T1000 (cell line): ENCODE measurements at places on chromosomes 4 and X.

- DNase-seq, result no peak
Measured at GRCh38 chr4:158811704-158812103, 42.9 kb downstream of the FNIP2 start.

GRCh38 chrX:24990535-24990934 lies 25.2 kb downstream of the ARX start:
- no peak for DNase-seq

- DNase-seq, result no peak
Measured at GRCh38 chr4:83025563-83025962, 9.4 kb upstream of the COPS4 start.

DNA sequence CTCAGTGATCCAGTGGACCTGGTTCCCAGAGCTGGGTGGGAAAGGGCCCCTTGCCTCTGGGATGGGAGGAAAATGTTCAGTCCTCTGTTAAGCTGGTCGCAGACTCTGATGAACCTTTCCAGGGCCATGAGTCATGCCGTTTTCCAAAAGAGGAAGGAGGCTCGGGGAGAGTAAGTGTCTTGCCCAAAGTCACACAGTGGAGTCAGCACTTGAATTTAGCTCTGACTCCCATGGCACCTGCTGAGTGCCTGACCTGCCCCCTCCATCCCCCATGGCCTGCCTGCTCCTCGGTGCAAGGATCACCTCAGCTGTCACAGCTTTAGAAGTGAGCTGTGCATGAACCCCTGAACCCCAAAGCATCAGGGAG lies 14.0 kb upstream of the KIAA0232 start:
- no peak for DNase-seq

DNA sequence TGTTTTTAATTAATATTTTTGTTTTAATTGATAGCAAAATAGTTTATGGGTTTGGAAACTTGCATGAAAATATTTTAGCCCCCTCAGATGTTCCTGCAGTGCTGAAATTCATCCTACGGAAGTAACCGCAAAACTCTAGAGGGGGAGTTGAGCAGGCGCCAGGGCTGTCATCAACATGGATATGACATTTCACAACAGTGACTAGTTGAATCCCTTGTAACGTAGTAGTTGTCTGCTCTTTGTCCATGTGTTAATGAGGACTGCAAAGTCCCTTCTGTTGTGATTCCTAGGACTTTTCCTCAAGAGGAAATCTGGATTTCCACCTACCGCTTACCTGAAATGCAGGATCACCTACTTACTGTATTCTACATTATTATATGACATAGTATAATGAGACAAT lies 40.4 kb downstream of the MAP7D3 start:
- DNase-seq, result no peak

DNA sequence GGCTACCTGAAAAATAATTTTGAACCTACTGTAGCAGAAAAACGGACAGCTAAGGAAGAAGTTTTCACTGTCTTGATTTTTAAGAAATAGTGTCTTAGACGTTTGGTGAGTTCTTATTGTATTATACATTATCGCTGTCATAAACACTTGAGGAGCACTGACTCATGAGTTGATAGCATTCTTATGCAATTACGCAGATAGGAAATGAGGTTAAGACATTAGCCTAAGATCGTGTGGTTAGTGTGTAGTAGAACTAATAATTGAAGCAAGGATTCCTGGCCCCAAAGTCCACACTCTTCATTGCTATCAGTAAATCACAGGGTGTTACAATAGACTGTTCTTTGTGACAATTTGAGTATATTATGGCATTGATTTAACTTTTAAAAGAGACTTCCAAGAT lies 238.1 kb downstream of the ARAP2 start:
- DNase-seq, result no peak

DNA sequence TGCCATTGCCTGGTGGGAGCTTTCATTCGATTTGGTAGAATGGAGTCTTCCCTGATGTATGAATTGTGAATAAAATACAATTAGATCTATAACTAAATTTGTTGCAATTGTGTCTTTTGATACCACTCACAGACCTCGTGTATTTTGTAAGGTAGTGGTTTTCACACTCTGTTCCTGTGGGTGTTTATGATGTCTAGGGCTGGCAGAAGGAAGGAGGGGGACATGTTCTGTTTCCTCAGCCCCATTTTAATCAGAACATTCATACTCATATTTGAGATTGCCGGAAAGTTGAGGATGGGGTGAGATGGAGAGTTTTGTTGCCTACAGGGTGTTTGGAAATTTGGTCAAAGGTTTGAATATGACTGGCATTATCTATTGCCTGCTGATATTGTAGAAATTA lies 42.9 kb downstream of the PTTG2 start:
- DNase-seq, result no peak

DNA sequence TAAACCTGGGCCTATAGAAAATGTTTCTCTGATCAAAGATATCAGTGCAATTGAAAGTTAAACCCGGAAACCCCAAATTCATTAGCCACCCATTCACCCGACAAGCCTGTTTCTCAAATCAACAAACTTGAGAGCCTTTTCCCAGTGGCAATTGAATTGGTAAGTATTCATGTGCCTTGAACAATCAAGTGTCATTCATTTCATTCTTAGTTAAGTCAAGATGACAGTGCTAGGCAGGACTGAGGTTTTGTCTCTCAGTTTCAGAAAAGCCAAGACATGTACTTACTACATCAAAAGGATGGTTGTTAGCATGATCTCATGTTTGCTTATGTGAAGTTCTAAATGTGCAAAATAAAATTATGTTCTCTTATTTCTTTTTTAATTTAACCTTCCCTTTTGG lies 32.3 kb downstream of the CC2D2A start:
- DNase-seq, result no peak

DNA sequence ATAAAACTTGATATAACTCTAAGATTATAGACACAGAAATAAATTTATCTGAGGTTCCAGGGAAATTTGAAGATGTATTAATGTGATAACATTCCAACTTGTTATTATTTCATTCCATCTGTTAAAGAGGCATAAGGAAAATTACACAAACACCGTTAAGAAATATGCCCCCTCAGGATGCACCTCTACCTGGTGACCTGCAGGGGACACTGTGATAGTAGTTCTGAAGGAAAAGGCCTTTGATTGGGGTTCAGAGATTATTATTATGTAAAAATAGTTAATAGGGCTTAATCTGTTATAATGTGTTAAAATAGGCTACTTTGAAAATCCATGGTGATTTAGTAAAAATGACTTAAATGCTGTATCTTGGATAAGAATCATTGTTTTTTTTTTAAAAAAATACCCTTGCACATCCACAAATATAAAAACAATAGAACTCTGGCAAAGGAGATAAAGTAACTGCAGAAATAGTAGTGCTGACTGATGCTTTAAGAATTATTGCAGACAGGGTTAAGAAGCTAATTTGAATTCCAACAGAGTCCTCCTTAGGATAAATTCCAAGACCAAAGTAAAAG lies 6.1 kb upstream of the ABRAXAS1 start:
- no peak for DNase-seq

- no peak for DNase-seq
Measured at GRCh38 chr4:24794916-24795665, at the start of gene SOD3. Gene SOD3, plus strand, starts transcription at chr4:24795573. Its CDS starts 3,949 bp downstream, at chr4:24799522.

- DNase-seq, result no peak
Measured at GRCh38 chrX:156001001-156001666, 3.6 kb downstream of the IL9R start.

GRCh38 chr4:71304289-71304850 lies 34.5 kb upstream of the SLC4A4 start:
- DNase-seq, result no peak

- DNase-seq, result no peak
Measured at GRCh38 chrX:125333583-125333982, 13.9 kb downstream of the TEX13C start.

DNA sequence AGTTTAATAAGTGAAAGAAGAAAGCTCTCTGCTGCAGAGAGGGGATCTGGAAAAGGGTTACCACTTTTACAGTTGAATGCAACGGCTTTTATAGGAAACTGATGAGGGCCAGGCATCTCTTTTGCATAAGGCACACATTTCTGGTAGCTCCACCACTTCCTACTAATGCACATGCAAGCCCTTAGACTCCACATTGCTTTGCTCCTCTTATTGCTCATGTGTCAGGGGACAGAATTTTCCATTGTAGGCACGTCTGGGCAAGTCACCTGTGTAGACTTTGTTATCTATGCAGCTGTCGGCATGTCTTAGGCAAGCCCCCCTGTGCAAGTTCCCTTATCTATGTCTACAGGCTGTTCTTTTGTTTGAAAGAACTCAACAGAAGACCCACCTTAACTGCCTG lies 294.6 kb upstream of the STS start:
- DNase-seq, result no peak

DNA sequence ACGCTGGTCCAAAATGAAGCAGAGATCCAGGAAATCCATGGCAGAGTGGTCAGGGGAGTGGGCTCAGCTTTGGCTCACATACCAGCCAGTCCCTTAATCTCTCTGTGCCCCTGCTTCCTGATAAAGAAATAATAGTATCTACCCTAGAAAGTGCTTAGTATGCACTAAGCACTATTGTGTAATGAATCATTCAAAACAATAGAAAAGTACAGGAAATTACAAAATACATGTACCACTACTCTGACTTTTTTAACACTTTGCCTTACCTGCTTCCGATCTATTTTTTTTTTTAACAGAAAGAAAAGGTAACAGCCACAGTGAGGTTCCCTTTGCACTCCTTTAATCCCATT lies 49.9 kb downstream of the TBC1D9 start:
- DNase-seq, result no peak

DNA sequence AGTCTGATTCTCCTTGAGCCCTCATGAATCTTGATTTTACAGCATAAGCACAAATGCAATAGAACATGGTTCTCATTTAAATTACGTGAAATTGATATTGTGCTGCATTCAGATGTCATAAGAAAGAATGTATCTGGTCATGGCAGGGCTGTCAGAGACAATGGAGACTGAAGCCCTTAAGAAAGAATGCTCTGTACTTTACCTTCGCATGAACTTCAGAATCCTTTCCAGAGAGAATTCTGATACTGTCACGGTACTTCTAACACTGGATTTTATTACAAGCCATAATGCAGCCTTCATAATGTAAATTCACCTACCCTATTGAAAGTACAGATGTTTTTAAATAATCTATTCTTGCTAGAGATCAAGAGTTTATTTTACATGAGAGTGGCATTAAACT lies 677.9 kb upstream of the ADGRL3 start:
- no peak for DNase-seq

DNA sequence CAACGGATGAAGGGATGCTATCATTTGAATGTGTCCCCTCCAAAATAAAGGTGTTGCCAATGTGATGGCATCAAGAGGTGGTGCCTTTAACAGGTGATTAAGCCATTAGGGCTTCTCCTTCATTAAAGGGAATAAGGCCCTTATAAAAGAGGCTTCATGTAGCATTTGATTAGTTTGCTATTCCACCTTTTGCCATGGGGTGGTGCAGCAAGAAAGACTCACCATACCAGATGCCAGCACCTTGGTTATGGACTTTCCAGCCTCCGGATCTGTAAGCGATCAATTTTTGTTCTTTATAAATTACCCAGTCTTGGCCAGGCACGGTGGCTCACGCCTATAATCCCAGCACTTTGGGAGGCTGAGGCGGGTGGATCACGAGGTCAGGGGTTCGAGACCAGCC lies 7.9 kb upstream of the SLC25A43 start:
- DNase-seq, result no peak

DNA sequence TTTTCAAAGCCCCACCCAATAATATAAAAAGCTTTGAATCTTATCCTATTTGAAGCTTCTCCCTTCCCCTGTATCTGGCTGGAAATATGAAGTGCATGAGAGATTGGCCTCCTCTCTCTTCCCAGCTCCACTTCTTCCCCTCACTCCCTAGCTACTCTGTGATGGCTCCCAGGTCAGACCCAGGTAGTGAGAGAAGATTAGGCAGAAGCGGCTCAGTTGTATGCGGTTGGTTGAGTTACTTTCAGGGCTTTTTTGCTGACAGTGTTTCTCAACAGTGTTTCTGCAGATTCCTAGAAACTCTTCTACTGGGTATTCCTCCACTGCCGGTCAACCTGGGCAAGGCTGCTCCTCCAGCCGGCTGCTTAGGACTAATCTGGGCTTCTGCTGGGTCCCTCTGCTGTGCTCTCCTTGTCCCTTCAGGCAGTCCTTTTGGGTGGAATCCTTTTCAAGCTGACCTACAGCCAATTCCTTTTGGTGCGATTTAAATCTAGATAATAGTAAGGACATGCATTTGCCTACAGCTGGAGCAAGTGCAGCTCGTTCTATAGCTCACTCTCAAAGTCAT lies 87.4 kb upstream of the SLC7A11 start:
- DNase-seq, result no peak

DNA sequence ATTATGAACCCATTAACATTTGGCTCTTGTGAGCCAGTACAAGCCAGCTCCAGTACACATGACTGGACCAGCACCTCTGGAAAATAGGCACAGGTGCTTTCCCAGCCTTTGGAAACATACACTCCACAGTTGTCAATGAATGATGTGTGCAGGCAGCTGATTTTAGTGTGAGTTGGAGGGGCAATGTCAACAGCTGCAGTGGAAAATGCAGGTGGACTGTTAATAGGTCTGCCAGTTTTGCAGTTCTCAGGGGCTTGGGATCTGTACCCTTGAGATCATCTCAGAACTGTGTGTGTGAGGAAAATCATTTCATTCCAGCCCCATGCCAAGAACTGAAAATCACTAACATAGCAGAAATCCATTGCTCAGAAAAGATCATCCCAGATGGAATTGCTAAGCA lies 81.7 kb upstream of the CHRDL1 start:
- no peak for DNase-seq

GRCh38 chr4:921830-922331 lies 10.2 kb downstream of the GAK start:
- no peak for DNase-seq

DNA sequence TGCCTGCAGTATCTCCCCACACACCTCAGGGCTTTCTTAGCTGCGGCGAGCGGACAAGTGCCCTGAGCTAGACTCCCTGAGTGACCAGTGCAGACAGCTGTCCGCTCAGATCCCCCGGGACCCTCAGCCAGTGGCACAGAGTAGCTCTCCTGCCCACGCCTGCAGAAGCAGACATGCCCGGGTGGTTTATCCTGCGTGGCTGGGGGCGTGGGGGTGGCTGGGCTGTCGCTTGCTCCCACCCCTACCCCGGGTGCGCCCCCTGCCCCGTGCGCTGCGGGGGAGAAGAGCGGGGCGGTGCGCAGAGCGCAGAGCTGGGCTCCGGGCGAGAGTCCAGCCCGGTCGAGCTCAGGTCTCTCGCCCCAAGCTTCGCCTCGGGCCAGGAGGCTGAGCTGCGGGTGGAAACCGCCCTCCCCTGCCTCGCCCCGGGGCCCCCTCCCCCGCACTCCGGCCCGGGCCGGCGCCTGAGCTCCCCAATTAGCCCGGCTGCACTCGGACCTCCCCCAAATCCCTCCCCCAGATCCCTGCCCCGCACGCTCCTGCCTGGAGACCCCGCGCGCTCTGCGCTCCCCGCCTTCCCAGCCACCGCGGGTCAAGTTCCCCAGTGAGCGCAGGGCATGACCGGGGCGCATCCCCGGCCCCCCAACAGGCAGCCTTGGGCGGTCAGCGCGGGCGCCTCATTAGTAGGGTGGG lies 11.7 kb upstream of the SHOX start:
- DNase-seq, result no peak

- DNase-seq, result no peak
Measured at GRCh38 chrX:115562480-115562847, 1.5 kb downstream of the PLS3 start.

- no peak for DNase-seq
Measured at GRCh38 chrX:101750744-101751143, 91.1 kb upstream of the ARMCX2 start.

- no peak for DNase-seq
Measured at GRCh38 chr4:48546336-48546735, 56.3 kb downstream of the ZAR1 start.

GRCh38 chrX:113059714-113060113 lies 219.1 kb upstream of the AMOT start:
- DNase-seq, result no peak

GRCh38 chrX:40849906-40850823 lies 114.8 kb upstream of the MED14 start:
- no peak for DNase-seq
